RWPE1 (cell line): ENCODE measurements at places on chromosomes 7 and 10.

DNA sequence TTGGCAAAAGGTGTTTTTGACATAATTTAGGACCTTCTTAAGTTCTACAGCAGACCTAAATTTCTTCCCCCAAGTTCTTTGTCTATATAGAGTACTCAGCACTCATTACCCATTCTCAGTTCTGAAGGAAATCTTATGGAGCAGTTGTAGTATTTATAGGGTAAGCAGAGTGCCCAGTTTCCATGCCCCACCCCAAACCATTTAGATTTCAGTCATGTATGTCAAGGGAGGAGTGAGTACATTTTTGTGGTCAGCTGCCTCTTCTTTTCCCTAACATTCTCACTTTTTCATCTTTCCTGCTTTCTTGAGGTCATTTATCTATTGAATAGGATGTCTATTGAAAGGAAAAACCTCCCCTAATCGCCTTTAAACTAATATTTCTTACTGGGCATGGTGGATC, 83.3 kb downstream of the KAT6B start:
- DNase-seq: no peak

- DNase-seq: no peak
These were observed 59.8 kb upstream of the ANTXRL start for GRCh38 chr10:46226900-46227558.

DNA sequence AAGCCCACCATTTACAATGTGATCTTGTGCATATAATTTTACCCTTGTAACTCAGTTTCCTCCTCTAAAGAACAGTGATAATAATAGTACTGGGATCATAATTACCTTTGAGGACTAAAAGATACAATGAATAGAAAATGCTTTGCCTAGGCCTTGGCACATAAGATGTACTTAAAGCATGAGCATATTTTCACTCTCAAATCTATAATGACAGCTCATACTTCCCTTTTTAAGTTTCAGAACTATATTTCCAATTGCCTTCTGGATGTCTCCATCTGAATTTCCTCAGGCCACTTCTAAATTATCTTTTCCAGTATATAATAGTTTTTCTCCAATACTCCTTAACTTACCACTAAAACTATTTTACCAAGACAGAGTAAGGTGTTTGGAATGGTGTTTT, 13.3 kb upstream of the ITGB8 start:
- DNase-seq: no peak

DNA sequence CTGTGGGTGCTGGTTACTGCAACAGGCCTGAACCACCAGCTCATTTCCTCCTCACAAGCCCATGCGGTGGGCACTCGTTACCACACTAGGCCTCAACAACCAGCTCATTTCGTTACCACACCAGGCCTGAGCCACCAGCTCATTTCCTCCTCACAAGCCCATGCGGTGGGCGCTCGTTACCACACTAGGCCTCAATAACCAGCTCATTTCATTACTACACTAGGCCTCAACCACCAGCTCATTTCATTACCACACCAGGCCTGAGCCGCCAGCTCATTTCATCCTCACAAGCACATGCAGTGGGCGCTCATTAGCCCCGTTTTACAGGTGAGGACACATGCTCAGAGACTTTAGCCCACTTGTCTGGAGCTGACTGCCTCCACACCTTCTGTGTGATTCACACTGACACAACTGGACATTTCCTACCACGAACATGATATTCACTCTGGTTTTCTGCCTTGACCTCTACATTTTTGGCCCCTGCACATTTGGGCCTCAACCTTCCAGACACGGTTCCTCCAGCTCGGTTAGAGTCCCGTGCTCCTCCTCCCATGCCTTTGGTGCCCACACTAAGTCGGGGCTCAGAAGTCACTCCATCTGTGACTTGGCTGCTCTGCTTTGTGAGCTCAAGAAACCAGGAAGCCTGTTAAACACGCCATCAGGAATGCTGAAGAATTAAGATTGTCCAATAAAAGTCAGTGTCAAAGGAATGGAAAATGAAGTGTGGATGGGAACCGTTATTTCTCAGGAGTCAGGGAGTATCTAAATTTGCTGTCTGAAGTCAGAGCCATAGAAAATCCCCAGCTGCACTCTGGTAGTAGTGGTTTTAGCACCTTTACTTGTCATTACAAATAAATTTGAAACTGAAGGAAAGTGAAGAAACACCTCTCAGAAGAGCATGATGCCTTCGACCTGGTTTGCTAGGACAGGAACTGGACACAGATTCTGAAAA, 55.8 kb upstream of the LANCL2 start:
- no peak for DNase-seq

- peak; percentile 88 for DNase-seq
These were observed 10.7 kb downstream of the PSAP start for GRCh38 chr10:71840177-71840957.

GRCh38 chr10:121313119-121313875, 284.9 kb downstream of the FGFR2 start:
- peak; percentile 63 for DNase-seq

GRCh38 chr10:20877986-20878983, 18.8 kb downstream of the NEBL start:
- DNase-seq: peak; percentile 36

GRCh38 chr7:142813226-142813625, 41.6 kb upstream of the EPHB6 start:
- peak; percentile 30 for DNase-seq

GRCh38 chr7:101370836-101371235, 8.2 kb downstream of the COL26A1 start:
- no peak for DNase-seq

GRCh38 chr10:119177708-119178371, 772 bp downstream of the PRDX3 start:
- no peak for DNase-seq

DNA sequence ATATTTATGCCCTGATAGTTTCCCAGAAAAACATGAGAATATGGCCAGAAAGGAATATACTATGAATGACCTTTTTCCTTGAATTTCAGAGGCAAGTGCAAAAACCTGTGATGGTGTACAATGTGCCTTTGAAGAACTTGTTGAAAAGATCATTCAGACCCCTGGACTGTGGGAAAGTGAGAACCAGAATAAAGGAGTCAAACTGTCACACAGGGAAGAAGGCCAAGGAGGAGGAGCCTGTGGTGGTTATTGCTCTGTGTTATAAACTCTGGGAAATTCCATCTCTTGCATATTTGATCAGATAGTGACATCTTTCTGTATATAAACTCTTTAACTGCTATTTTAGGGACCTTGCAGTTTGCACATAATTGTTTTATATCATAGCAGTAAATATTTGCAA, 33.7 kb downstream of the RAB18 start:
- no peak for DNase-seq

GRCh38 chr7:113045379-113045778, 41.2 kb downstream of the GPR85 start:
- DNase-seq: no peak

DNA sequence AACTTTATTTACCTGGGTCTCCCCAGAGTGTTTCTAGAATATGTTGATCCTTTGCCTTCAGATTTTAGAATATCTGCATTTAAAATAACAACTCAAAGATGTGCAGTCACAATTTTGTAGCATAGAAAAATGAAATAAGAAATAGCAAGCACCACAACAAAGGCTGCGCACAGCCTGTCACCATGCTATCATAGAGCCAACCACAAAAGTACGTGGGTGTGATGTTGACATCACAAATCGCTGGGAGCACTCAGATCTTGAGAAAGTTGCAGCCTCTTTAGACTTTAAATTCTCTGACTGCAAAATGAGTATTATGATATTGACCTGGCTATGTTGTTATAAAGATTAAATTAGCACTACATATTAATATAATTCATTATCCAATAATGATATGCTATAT, 177.9 kb downstream of the TNS3 start:
- no peak for DNase-seq

DNA sequence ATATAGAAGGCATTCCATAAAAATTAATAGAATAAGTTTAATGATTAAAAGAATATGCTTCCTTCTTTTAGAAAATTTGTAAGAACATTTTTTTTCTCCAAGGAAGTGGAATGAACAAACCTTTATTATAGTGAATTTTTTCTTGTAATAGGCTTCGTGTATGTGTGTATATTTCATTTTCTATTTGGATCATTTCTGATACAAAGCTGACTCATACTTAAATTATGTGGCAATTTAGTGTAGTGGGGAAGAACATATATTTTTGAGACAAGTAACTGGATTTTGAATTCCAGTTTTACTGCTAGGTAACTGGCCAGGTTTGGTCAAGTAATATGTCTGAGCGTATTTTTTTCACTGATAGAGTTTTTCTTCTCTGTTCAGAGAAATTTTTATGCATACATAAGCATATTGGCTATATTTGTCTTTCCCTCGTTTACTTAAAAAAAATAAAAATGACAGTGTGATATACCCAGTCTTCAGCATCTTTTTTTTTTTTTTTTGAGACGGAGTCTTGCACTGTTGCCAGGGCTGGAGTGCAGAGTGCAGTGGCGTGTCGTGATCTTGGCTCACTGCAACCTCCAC, 50.8 kb downstream of the CDK13 start:
- DNase-seq: no peak
